Hepatocyte (in vitro differentiated cells): ENCODE measurements at places on chromosomes 3 and 15. TPM values are rescaled to one million over a fixed set of nuclear protein-coding genes. Genes with fewer than 3 reads are reported as not detected.
A peak's percentile ranks its signal among the peaks of the same experiment; 100 is the strongest.

ZDHHC3 gene
- total RNA-seq: 60.3 and 71.2 TPM in 2 replicates

C3orf70 gene
- 5.1 and 6.0 TPM in 2 replicates for total RNA-seq

ISLR2 gene
- 1.7 TPM in 1 of 2 replicates, not detected in the other for total RNA-seq

SERPINI2 gene
- not detected in 2 replicates for total RNA-seq

GLDN gene
- 0.92 and 1.8 TPM in 2 replicates for total RNA-seq

ADIPOQ gene
- total RNA-seq: not detected in 2 replicates

CCR2 gene
- total RNA-seq: 0.04 and 0.23 TPM in 2 replicates

GRCh38 chr3:21405671-21406667 lies 345.0 kb downstream of the ZNF385D start:
- no peaks in the 10 kb centered on the region for H3K36me3 ChIP-seq
- H3K27ac ChIP-seq: no peak overlapping the region
- H3K4me3 ChIP-seq: no peak overlapping the region
- H3K27me3 ChIP-seq: no peaks in the 10 kb centered on the region
- H3K4me1 ChIP-seq: no peaks in the 10 kb centered on the region

- H3K27ac ChIP-seq: no peak overlapping the region
- no peaks in the 10 kb centered on the region for H3K36me3 ChIP-seq
- H3K27me3 ChIP-seq: no peaks in the 10 kb centered on the region
- H3K4me1 ChIP-seq: no peaks in the 10 kb centered on the region
These were observed 84.7 kb downstream of the PPP2R3A start for GRCh38 chr3:136050250-136050649.

DNA sequence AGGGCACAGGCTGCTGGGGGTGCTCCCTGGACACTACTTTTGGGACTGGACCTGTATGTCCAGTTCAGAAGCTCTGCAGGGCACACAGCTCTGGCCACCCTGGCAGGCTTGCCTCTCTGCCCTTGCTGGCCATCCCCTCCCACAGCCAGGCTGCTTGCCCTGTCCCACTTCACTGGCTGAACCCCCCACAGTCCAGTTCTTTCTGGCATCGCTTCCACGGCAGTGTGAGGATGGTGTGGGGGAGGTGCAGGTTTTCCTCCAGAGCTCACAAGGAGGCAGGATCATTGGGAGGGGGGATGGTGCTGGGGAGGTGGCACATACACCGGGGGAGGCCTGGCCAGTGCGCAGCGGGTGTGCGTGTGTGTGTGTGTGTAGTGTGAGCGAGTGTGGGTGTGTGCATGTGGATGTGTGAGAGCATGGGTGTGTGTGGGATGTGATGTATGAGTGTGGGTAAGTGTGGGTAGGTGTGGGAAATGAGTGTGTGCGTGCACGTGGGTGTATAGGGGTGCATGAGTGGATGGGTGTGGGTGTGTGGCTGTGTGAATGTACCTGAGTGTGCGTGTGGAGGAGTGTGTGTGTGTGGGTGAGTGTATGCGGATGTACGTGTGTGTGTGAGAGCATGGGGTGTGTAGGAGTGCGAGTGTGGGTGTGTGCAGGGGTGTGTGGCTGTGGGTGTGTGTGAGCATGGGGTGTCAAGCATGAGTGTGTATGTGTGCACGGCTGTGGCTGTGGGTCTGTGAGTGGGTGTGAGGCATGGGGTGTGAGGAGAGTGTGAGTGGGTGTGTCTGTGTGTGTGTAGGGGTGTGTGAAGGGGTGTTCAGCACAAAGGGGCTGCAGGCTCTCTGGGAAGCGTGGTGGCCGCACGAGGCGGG lies 155.2 kb downstream of the NSMCE3 start:
- H3K4me1 ChIP-seq: peaks cover 10% of the 10 kb centered on the region
- no peak overlapping the region for H3K4me3 ChIP-seq
- H3K27ac ChIP-seq: no peak overlapping the region
- H3K27me3 ChIP-seq: no peaks in the 10 kb centered on the region
- no peaks in the 10 kb centered on the region for H3K36me3 ChIP-seq

GRCh38 chr15:80732818-80733217 lies 37.7 kb downstream of the ABHD17C start:
- no peaks in the 10 kb centered on the region for H3K36me3 ChIP-seq
- no peak overlapping the region for H3K4me3 ChIP-seq
- no peaks in the 10 kb centered on the region for H3K27me3 ChIP-seq

DNA sequence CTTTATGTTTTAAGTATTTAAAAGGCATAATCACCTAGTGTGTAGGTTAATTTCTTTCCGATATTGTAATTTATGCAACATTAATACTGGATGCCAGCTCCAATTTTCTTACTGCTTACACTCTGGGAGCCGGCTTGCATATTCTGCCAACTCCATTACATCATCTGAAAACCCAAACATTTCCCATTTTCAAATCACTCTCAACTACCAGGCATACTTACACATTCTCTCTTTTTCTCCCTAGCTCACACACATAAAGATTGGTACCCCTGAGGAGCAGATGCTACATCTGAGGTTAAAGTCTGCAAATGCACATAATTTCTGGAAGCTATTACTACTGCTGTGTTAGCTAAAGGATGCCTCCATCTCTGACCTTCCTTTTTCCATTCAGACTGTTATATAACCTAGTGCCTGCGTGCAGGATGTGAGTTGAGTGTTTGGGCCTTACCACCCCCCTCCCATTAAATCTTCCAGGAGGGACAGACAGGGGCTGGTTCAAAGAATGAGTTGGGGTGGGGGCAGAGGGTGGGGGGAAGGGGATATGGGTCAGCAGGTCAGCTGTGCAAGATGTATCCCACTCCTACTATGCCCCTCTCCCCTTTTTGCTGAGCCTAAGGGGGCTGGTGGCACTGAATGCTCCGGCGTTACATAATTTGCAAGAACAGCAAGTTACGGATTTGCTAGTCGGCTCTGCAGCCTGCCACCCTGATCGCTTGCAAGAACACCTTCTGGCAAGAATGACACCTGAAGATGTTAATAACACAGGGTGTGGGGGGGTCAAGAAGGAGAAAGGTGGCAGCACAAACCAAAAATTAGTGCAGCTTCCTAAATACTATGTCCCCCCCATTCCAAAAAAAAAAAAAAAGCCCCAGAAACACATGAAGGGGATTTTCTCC lies 2.5 kb downstream of the RORA start:
- no peaks in the 10 kb centered on the region for H3K36me3 ChIP-seq
- DNase-seq: no peak
- no peaks in the 10 kb centered on the region for H3K4me1 ChIP-seq
- no peak overlapping the region for H3K27ac ChIP-seq

- no peaks in the 10 kb centered on the region for H3K4me1 ChIP-seq
- no peak for DNase-seq
- no peak overlapping the region for H3K4me3 ChIP-seq
- H3K36me3 ChIP-seq: no peaks in the 10 kb centered on the region
- H3K27ac ChIP-seq: no peak overlapping the region
These were observed 227.6 kb downstream of the MINAR1 start for GRCh38 chr15:79659691-79660090.

DNA sequence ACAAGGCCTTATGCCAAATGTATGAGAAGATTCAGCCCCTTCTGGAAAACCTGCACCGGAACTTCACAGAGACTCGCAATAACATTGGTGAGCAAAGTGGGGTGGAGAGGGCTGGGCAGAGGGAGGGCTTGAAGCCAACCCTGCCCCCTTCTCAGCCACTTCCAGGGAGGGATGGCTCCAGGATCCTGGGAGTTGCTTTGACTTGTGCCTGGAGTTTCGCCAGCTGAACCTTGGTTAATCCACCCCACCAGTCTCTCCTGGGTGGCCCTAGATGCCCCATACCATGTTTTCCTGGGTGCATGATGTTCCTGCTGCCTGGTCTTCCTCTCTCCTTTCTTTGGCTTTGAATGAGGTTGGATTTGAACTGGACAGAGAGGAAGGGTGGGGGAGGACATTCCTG lies 10.8 kb downstream of the TBC1D21 start:
- no peaks in the 10 kb centered on the region for H3K4me1 ChIP-seq
- H3K27me3 ChIP-seq: no peaks in the 10 kb centered on the region
- H3K36me3 ChIP-seq: no peaks in the 10 kb centered on the region

GRCh38 chr3:356952-357351 lies 160.4 kb downstream of the CHL1 start:
- H3K4me1 ChIP-seq: no peaks in the 10 kb centered on the region
- H3K36me3 ChIP-seq: no peaks in the 10 kb centered on the region
- no peak overlapping the region for H3K4me3 ChIP-seq
- H3K27ac ChIP-seq: no peak overlapping the region
- DNase-seq: peak; percentile 34
- H3K27me3 ChIP-seq: no peaks in the 10 kb centered on the region

DNA sequence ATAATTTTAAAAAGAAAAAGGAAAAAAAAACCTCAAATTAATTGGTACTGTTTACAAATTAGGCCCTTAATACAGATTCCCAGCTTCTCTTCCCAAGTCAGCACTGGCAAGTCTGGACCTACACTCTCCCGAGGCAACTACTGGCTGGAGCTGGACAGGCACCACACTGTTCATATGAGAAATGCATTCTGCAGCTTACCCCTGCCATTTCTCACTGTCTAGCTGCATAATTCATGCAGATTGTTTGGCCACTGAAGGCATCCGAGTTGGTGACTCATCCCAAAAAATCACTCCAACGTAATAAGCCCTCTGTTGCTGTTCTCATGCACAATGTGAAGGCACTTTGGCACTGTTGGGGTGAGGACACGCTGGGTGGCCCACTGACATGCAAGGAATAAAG lies 45.3 kb downstream of the ROPN1B start:
- H3K4me3 ChIP-seq: no peak overlapping the region
- DNase-seq: no peak
- H3K36me3 ChIP-seq: no peaks in the 10 kb centered on the region
- H3K27ac ChIP-seq: no peak overlapping the region

- no peak overlapping the region for H3K27ac ChIP-seq
- no peaks in the 10 kb centered on the region for H3K4me1 ChIP-seq
- no peak for DNase-seq
- H3K27me3 ChIP-seq: no peaks in the 10 kb centered on the region
- no peaks in the 10 kb centered on the region for H3K36me3 ChIP-seq
- no peak overlapping the region for H3K4me3 ChIP-seq
These were observed 49.1 kb upstream of the LIMD1 start for GRCh38 chr3:45545476-45545875.

- peaks cover 43% of the 10 kb centered on the region for H3K4me1 ChIP-seq
- H3K36me3 ChIP-seq: no peaks in the 10 kb centered on the region
- no peak overlapping the region for H3K4me3 ChIP-seq
- H3K27me3 ChIP-seq: no peaks in the 10 kb centered on the region
These were observed 20.8 kb upstream of the ARHGEF3 start for GRCh38 chr3:56822501-56822900.

- no peak overlapping the region for H3K27ac ChIP-seq
- no peak overlapping the region for H3K4me3 ChIP-seq
- no peaks in the 10 kb centered on the region for H3K36me3 ChIP-seq
- peaks cover 4% of the 10 kb centered on the region for H3K4me1 ChIP-seq
- no peak for DNase-seq
- H3K27me3 ChIP-seq: no peaks in the 10 kb centered on the region
These were observed 25.4 kb upstream of the EDEM1 start for GRCh38 chr3:5162102-5162501.

GRCh38 chr3:4950948-4951347 lies 28.3 kb upstream of the BHLHE40 start:
- no peak for DNase-seq
- H3K27ac ChIP-seq: no peak overlapping the region
- H3K36me3 ChIP-seq: no peaks in the 10 kb centered on the region
- H3K4me1 ChIP-seq: no peaks in the 10 kb centered on the region
- H3K4me3 ChIP-seq: no peak overlapping the region
- H3K27me3 ChIP-seq: no peaks in the 10 kb centered on the region

DNA sequence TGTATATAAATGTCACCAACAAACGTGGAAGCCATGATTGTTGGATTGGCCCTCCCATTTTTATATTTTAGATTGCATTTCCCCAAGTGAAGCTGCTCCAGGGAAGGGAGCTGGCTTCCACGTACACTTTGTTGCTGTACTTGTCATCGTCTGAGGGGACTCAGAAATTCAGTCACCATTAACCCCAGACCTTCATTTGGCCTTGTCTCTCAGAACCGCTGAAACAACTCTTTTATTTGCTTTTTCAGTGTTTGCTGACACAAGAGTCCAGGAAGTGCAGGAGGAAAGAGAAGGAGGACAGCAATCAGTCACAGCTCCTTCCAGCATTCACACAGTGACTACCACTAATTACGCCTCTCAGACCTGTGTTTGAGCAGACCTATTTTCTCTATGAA lies 276.5 kb downstream of the TBL1XR1 start:
- peak overlapping the region; percentile 74 for H3K27ac ChIP-seq
- H3K27me3 ChIP-seq: no peaks in the 10 kb centered on the region
- DNase-seq: peak; percentile 16
- H3K4me1 ChIP-seq: peaks cover 18% of the 10 kb centered on the region

GRCh38 chr3:37907371-37907770 lies 45.7 kb downstream of the CTDSPL start:
- H3K4me3 ChIP-seq: no peak overlapping the region
- DNase-seq: no peak
- H3K27ac ChIP-seq: no peak overlapping the region
- no peaks in the 10 kb centered on the region for H3K27me3 ChIP-seq
- peaks cover 29% of the 10 kb centered on the region for H3K4me1 ChIP-seq
- H3K36me3 ChIP-seq: no peaks in the 10 kb centered on the region

- no peak overlapping the region for H3K4me3 ChIP-seq
- DNase-seq: no peak
- no peaks in the 10 kb centered on the region for H3K36me3 ChIP-seq
- no peaks in the 10 kb centered on the region for H3K27me3 ChIP-seq
- H3K4me1 ChIP-seq: peaks cover 14% of the 10 kb centered on the region
- no peak overlapping the region for H3K27ac ChIP-seq
These were observed 21.3 kb downstream of the VGLL3 start for GRCh38 chr3:86969500-86970189.

GRCh38 chr3:35777065-35777464 lies 137.7 kb downstream of the ARPP21 start:
- H3K4me1 ChIP-seq: peaks cover 7% of the 10 kb centered on the region
- H3K36me3 ChIP-seq: no peaks in the 10 kb centered on the region
- no peaks in the 10 kb centered on the region for H3K27me3 ChIP-seq
- H3K4me3 ChIP-seq: no peak overlapping the region
- H3K27ac ChIP-seq: no peak overlapping the region
- no peak for DNase-seq

GRCh38 chr15:73897441-73898261 lies 24.3 kb downstream of the TBC1D21 start:
- DNase-seq: peak; percentile 67
- H3K27me3 ChIP-seq: no peaks in the 10 kb centered on the region
- no peaks in the 10 kb centered on the region for H3K4me1 ChIP-seq
- H3K4me3 ChIP-seq: no peak overlapping the region

- H3K36me3 ChIP-seq: no peaks in the 10 kb centered on the region
- no peak overlapping the region for H3K4me3 ChIP-seq
- H3K27ac ChIP-seq: peak overlapping the region; percentile 38
- H3K27me3 ChIP-seq: no peaks in the 10 kb centered on the region
- DNase-seq: peak; percentile 23
These were observed 14.7 kb downstream of the ANKUB1 start for GRCh38 chr3:149777414-149778214.

GRCh38 chr3:174439331-174440252 lies 419.5 kb upstream of the NAALADL2 start:
- H3K4me3 ChIP-seq: peak overlapping the region; percentile 76
- peak overlapping the region; percentile 99 for H3K27ac ChIP-seq
- no peaks in the 10 kb centered on the region for H3K27me3 ChIP-seq
- H3K4me1 ChIP-seq: no peaks in the 10 kb centered on the region
- no peaks in the 10 kb centered on the region for H3K36me3 ChIP-seq
- DNase-seq: peak; percentile 67

- no peak overlapping the region for H3K27ac ChIP-seq
- H3K4me3 ChIP-seq: no peak overlapping the region
- no peaks in the 10 kb centered on the region for H3K36me3 ChIP-seq
These were observed 1056.8 kb downstream of the ROBO2 start for GRCh38 chr3:78096488-78097255.
